ENCODE measurements at places on chromosomes 5 and 9. TPM values are rescaled to one million over a fixed set of nuclear protein-coding genes. Genes with fewer than 3 reads are reported as not detected.

GRCh38 chr5:96977228-96977627 is 41.3 kb downstream of the LNPEP start:
- no peak for DNase-seq

DNA sequence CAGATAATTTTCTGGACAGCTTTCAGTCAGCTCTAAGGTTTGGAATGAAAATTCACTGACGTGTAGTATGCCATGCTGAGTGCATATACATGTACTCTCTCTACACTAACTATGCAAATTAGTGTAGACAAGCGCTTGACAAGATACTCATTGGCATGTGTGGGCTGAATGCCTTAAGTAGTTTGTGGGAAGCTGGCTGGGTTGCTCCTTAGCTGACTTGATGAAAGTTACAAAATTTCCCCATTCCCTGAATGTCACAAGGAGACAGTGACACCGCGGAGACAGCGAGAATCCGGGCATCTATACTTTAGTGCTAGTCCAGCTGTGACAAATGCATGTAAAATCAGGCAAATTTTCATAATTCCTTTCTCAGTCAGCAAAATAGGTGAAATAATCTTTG is 51.6 kb upstream of the C5orf46 start:
- no peak for DNase-seq

DNA sequence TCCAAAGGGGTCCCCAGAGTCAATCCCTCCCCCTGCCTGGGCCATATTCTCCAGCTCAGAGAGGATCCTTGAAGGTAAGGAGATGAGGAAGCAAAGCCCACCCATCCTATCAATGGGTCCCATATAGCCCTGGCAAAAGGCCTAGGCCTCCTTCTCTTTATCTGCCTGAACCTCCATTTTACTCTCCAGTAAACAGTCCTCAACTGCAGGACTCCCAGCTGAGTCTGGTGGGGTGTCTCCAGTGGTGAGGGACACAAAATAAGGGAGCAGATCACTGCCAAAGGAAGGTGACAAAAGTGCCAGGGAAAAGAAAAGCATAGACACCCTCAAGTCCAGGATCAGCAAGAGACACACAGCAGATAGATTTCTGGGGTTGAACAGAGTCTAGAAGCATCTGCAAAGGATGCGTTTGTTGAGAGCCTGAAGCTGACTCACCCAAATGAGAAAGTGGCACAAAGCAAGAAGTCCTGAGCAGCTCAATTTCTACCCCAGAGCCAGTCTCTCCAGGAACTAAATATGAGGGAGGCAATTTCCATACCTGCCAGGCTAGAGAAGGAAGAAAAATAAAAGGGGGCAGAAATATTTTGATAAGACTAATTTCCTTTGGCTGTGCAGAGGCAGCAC is 2.7 kb upstream of the EBF1 start:
- no peak for DNase-seq

DNA sequence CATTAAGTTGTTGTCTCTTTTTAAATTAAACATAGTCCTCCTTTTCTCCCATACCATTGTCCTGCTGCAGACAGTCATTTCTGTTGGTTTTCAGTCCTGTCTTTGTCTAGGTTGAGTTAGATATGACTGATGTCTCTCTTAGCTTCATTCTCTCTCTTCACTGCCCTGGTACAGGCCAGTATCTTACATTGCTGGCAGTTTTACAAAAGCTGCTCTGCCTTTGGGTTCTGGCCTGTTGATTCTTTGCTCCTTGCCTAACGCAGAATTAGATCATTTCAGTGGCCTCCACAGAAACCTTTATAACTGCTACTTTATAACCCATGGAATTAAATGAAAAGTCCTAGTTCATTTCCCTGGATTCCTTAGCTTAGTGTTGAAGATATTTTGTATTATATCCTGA is 33.7 kb downstream of the GPR21 start:
- DNase-seq: no peak

DNA sequence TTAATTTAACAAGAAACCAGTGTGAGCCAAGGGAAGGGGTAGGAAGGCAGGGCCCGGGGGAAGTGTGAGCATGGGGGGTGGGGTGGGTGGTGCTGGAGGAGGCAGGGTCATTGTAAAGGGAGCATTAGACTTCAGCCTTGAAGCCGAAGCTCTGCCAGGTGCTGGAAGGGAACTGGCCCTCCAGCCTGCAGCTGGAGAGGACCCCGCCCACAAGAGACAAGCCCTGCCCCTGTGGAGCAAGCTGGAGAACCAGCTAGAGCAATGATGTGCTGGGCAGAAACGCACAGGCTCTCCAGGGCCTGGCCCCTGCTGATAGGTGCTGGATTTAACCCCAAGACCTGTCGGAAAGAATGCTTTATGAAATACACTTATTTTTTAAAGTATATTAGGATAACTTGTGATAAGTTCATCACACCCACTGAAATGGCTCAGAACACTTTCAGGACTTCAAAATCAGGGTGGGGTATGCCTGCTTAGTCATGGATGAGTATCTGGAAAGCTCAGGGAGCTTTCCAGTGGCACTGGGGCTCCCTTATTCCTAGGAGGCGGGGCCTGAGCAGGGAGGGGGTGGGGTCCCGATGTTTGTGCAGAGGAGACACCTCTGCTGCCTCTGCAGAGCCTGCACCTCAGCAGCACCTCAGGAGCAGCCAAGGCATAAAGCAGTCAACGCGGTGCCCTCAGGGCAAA is 27.1 kb downstream of the UBE2QL1 start:
- peak; percentile 44 for DNase-seq

- DNase-seq: no peak
Measured at GRCh38 chr9:129712634-129713401, 40.0 kb downstream of the PTGES start.

DNA sequence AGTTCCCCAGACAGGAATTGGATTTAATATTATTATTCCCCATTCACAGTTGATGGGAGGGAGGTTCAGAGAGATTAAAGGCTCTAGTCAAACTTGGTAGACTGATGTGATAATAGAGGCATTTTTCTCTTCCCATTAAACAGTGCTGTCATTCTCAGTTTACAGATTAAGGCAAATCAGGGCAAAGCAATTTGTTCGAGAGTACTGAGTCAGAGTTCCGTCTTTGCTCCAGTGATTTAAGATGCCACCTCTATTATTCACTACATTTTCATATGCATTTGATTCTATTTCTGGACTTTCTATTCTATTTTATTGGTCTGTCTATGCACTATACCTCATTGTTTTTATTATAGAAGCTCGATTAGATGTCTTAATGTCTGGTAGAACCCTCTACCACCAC is 201.0 kb upstream of the RAI14 start:
- no peak for DNase-seq

DNA sequence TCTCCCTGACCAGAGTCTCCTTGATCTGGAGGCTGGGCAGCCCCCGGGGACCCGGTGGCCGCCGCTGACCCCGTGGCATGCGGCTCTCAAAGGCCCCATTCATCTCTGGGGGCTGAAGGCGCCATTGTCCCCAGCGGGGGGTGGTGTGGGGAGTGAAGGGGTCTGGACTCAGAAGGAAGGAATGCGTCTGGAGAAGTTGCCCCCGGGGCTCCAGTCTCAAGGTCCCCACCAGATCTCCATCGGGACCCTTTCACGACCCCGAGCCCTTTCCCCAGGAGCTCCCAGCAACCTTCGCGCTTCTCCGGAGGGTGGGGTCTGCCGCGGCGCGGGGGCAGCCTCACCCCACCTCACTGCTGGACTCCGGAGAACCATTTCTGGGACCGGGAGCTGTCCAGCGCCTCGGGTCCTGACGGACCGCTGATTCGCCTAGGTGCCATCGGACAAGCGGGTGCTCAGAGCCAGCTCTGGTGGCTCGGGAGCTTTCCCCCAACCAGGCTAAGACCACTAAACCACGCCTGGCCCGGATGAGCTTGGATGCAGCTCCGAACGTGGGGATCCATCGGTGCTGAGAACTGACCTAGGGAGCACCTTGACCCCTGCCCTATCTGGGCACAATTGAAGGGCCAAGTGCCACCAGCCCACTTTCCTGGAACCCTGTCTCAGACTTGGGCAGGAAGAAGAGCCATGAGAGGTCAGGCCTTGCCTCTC is 5.1 kb upstream of the PCDH1 start:
- peak; percentile 91 for DNase-seq

DNA sequence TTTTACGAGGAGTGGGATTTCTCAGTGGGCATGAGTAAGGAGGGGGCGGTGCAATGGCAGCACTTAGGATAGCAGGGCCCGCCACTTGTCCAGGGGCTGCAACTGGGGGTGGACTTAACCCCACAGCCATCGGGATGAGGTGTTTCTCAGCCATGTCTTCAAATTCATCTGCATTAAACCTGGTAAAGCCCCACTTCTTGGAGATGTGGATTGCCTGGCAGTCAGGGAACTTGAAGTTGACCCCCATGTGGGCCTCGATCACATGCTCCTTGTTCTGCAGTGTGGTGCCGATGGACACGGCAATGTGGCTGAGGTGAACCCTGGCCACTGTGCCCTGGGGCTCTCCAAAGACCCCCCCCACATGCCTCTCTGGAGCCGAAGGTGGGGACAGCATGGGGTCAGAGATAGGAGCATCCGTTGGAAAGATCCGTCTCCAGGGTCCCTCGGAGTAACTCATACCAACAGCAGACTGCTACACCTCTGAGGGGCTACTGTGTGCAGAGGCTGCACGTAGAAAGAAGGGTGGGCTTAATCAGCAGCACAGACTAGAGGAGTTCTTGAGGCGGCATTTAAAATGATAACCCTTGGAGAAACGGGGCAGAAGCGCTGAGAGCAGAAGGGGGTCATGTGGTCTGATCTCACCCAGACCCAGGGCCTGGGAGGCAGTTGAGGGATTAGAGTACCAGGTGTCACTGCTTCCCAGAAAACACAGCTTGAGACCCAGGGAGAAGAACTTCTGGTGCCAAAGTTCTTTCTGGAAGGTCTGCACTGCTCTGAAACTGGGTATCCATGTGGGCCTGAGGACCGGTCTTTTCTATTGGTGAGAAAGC is 141.4 kb downstream of the MTX3 start:
- DNase-seq: no peak

DNA sequence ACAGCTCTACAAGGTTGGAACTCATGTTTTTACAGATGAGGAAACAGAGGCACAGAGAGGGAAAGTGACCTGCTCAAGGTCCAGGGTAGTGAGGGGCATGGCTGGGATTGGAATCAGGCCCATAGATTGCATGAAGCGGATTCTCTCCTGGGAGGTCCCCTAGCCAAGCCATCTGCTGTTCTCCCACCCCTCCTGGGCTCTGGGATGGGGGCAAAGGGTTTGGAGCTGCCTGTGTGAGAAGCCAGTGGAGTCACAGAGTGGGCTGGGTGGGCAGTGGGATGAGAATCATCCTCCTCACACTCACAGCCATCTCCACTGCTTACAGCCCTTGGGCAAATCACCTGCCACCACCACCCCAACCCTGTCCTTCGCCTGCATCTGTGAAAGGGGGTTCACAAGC is 38.6 kb upstream of the PSD2 start:
- no peak for DNase-seq

DNA sequence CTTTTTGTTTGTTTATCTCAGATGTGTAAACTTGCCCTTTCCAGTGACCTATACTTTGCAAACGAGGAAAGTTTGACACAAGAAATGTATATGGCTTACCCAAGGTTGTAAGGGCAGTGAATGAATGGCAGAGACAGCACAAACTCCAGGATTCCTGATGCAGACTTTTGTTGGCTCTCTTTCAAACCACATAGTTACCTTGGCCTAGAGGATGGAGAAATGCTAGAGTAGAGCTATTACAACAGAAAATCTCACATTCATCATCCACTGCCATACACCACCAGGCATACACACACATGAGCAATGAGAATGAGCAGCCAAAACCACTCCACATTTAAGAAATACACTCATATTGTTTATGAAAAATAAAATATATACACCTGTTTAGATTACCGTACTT is 387.0 kb downstream of the TLR4 start:
- no peak for DNase-seq

DNA sequence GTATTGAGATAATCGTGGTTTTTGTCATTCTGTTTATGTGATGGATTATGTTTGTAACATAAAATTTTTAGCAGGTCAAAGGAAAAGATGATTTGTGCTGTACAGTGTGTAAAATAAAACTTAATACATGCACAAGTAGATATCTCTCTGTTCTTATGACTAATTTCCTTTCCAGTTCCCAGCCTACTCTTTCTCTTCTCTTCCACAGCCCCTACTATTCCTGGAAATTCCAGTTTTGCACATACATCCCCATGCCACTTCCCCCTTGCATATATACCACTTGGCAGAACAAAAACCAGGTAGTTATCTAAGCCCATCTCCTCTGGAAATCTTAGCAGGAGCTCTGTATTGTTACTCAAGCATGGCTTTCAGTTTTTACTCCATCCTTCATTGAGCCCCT is 20.2 kb downstream of the TEK start:
- DNase-seq: no peak

- no peak for DNase-seq
Measured at GRCh38 chr5:124193371-124193789, 553.1 kb downstream of the ZNF608 start.

- no peak for DNase-seq
Measured at GRCh38 chr5:7018198-7018597, 305.0 kb downstream of the TENT4A start.

GRCh38 chr5:51336878-51337277 is 46.4 kb upstream of the ISL1 start:
- no peak for DNase-seq

DNA sequence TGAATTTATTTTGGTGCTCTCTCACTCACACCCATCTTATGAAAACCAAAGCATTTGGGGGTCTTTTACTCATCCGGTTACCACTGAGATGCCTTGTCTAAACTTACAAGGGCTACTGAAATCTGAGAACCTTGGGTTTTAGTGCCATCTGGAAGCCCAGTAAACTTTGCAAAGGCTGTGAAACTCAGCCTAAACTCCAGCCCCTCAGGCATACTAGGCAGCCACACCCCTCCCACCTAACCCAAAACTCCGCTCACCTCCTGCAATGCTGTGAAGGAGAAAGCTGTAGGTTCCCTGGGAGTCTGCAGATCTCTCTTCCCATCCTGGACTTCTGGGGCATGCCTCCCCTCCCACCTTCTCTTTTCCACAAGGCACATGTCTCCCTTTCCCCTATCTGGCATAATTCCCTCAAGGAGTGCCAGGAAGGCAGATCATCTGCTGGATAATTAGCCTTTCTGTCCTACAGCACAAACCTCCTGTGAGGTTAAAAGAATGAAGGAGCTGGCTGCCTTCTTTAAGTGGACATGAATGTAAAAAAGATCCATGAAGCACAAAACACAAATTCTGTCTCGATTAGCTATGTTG is 71.5 kb upstream of the ANXA1 start:
- DNase-seq: no peak

DNA sequence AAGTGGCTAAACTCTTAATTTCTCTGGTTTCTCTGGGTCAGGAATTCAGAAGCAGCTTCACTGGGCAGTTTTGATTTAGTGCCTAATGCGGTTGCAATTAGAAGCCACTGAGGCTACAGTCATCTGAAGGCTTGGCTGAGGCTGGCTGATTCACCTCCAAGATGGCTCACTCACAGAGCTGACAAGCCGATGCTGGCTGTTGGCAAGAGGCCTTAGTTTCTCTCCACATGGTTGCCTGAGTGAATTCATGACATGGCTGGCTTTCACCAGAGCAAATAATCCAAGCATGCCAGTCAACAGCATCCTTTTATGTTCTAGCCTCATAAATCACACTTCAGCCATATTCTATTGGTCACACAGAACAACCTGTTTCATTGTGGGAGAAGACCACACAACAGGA is 2.8 kb upstream of the CDK7 start:
- DNase-seq: no peak

- DNase-seq: no peak
Measured at GRCh38 chr9:95726756-95727155, 148.7 kb upstream of the ERCC6L2 start.

KCTD16 gene
- polyA plus RNA-seq: 0.05 TPM

FOXD4L4 gene
- polyA plus RNA-seq: 0.03 TPM

PDZD2 gene
- 1.2 TPM for polyA plus RNA-seq

C9orf43 gene
- 0.35 TPM for polyA plus RNA-seq

FGF18 gene
- 0.54 TPM for polyA plus RNA-seq

KDM3B gene
- polyA plus RNA-seq: 27.1 TPM

ZNF366 gene
- not detected for polyA plus RNA-seq

MYOZ3 gene
- 12.4 TPM for polyA plus RNA-seq

OR1Q1 gene
- not detected for polyA plus RNA-seq

All from H1 (cell line).